ENCODE measurements at places on chromosomes 13 and 19. TPM values are rescaled to one million over a fixed set of nuclear protein-coding genes. Genes with fewer than 3 reads are reported as not detected.

The NAPSA gene
- polyA plus RNA-seq, result 0.10 TPM

The WDR88 gene
- not detected for polyA plus RNA-seq

The FBL gene
- polyA plus RNA-seq, result 256 TPM

The CBY2 gene
- polyA plus RNA-seq, result not detected

The TLE6 gene
- 0.51 TPM for polyA plus RNA-seq

The LENG8 gene
- 16.1 TPM for polyA plus RNA-seq

The TMEM38A gene
- 2.4 TPM for polyA plus RNA-seq

The TPTE2 gene
- polyA plus RNA-seq, result not detected

The POU2F2 gene
- polyA plus RNA-seq, result 1.9 TPM

The GJB2 gene
- polyA plus RNA-seq, result 3.0 TPM

The SIGLEC7 gene
- not detected for polyA plus RNA-seq

The ENOX1 gene
- 3.3 TPM for polyA plus RNA-seq

The ZNF227 gene
- 11.8 TPM for polyA plus RNA-seq

The GARIN5A gene
- polyA plus RNA-seq, result 0.32 TPM

The F2RL3 gene
- polyA plus RNA-seq, result not detected

The FXYD7 gene
- polyA plus RNA-seq, result not detected

The MAB21L1 gene
- 0.07 TPM for polyA plus RNA-seq

The ATP8A2 gene
- polyA plus RNA-seq, result 0.20 TPM

The LYPD5 gene
- 0.66 TPM for polyA plus RNA-seq

The PLIN3 gene
- 103 TPM for polyA plus RNA-seq

The SYNGR4 gene
- polyA plus RNA-seq, result not detected
